Esophagus muscularis mucosa (tissue), 4 donors: ENCODE measurements at places on chromosomes 6 and 20. TPM values are rescaled to one million over a fixed set of nuclear protein-coding genes. Genes with fewer than 3 reads are reported as not detected.
A peak's percentile ranks its signal among the peaks of the same experiment; 100 is the strongest.

- H3K27ac ChIP-seq = no peak overlapping the region
- no peaks in the 10 kb centered on the region for H3K27me3 ChIP-seq
- no peak for DNase-seq
These were observed 1152.0 kb downstream of the KHDRBS2 start for GRCh38 chr6:61134028-61134427.

DNA sequence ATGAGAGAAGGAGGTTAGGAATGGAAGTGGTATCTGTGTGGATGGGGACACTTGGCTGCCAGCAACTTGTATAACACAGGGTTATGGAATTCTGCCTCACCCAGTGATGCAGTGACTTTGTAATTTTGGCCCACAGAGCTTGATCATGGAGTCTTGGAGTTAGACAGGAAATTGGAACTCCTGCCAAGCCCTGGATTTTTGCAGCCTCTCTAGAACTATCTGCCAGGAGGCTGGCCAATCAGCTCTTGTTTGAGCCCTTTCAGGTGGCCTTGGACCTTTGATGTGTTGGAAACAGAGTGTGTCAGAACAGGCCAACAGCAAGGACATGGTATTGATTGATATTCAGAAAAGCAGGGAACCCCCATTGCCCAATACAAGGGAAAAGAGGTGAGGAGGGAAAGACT lies 157.7 kb upstream of the GGTLC1 start:
- no peaks in the 10 kb centered on the region for H3K36me3 ChIP-seq
- no peaks in the 10 kb centered on the region for H3K4me1 ChIP-seq
- DNase-seq = no peak

DNA sequence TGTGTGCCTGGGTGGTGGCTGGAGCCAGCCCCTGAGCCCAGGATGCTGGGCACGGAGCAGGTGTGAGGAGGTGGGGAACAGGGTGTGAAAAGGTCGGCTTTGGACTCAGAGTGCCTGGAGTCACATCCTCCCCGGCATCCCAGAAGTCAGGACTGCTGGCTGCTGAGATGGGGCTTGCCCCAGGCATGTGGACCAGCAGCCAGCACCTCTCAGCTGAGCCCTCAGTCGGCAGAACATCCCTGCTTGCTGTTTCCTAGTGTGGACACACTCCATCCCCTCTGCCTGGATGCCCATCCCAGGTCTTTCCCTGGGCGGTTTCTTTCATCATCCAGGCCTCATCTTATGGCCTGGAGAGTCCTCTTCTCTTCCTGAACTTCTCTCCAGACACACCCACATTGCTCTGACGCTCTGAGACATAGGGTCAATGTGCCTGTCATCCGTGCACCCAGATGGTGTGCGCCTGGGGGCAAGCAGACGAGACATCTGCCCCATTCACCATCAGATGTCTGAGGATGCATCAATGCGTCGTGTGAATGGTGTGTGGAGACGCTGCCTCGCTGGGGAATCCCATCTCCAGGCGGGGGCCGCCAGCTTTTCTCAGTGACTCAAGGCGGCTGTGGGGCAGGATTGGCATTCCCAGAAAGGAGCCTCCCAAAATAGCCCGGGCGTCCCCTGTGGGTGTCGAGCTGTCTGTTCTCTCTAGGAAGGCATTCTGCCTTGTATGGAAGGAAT lies 104.2 kb downstream of the SYCP2 start:
- peak; percentile 90 for DNase-seq
- H3K4me1 ChIP-seq = no peaks in the 10 kb centered on the region
- H3K27me3 ChIP-seq = no peaks in the 10 kb centered on the region
- no peaks in the 10 kb centered on the region for H3K36me3 ChIP-seq
- no peak overlapping the region for H3K4me3 ChIP-seq

- no peaks in the 10 kb centered on the region for H3K4me1 ChIP-seq
- DNase-seq = no peak
- no peaks in the 10 kb centered on the region for H3K36me3 ChIP-seq
- no peaks in the 10 kb centered on the region for H3K27me3 ChIP-seq
These were observed 409.5 kb upstream of the AGPAT4 start for GRCh38 chr6:161683400-161683799.

MPC1 gene
- total RNA-seq = 54.7 TPM

DNA sequence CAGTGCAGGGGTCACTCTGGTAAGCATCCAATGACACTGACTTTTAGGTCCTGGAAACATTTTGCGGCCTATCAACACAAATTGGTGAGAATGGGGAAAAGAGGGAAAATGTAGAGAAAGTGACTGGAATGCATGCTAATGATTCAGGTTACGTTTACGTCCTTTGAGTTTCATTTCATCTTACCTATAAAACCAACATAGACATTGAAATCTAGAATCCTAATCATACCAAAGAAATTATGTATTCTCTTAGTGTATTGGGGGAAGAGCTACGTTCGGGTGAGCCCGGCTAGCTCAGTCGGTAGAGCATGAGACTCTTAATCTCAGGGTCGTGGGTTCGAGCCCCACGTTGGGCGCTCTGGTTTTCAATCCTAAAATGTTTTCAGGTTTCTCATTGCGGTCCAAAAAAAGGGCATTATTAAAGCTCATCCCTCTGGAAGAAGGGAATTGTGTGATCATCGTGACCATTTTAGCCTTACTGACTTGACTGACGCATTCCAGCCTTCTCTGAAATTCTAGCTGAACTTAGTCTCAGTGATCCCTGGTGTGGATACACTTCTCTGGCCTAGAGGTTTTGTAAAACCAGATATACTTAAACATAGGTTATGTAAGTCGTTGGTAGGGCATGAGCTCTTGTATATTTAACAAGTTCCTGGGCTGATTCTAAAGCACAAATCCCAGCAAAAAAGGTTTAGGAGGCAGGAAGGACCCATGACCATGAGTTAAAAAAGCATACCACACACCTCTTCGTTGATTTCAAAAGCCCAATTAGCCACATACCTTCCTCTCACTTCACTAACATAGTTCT lies 18.3 kb downstream of the HMGN4 start:
- no peaks in the 10 kb centered on the region for H3K27me3 ChIP-seq
- no peak overlapping the region for H3K4me3 ChIP-seq
- no peak for DNase-seq

DNA sequence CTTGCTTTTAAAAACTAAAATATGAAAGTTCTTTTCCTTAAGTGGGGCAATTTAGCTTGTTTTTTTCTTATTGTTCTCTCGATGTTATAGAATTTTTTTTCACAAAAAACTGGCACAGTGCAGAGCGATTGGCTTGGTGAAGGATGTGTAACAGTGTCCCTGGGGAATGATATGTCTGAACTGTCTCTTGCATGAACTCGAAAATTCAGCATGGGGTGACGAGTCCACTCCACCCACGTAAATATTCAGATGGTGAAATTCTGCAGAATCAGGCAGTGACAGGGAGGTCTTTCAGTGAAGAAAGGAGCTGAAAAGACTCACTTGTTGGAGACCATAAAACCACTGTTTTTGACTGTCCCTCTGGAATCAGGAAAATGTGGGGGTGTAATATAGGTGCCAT lies 505.3 kb downstream of the MMUT start:
- H3K27me3 ChIP-seq = no peaks in the 10 kb centered on the region
- H3K27ac ChIP-seq = no peak overlapping the region
- no peak overlapping the region for H3K4me3 ChIP-seq
- DNase-seq = no peak
- H3K36me3 ChIP-seq = no peaks in the 10 kb centered on the region

DNA sequence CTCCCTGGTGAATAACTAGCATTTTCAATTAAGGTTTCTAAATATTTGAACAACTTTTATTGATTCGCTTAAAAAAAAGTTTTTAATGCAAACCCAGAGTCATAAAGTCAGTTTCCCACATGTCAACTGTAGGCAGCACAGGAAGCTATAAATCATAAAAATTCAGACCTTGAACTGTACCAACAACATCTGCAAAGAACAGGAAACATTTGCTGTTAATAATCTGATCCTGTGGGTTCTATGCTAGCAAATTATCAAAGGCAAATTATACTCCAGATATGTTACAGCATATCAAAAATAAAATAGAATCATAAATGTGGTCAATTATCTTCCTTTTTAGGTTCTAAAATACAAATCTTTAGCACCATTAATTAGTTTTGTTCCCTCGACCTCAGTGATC lies 16.6 kb upstream of the MAP7 start:
- no peak overlapping the region for H3K4me3 ChIP-seq
- no peaks in the 10 kb centered on the region for H3K27me3 ChIP-seq
- H3K4me1 ChIP-seq = no peaks in the 10 kb centered on the region
- DNase-seq = no peak
- peaks cover 43% of the 10 kb centered on the region for H3K36me3 ChIP-seq
- no peak overlapping the region for H3K27ac ChIP-seq

EPB41L1 gene
- 40.7 TPM for total RNA-seq

DNA sequence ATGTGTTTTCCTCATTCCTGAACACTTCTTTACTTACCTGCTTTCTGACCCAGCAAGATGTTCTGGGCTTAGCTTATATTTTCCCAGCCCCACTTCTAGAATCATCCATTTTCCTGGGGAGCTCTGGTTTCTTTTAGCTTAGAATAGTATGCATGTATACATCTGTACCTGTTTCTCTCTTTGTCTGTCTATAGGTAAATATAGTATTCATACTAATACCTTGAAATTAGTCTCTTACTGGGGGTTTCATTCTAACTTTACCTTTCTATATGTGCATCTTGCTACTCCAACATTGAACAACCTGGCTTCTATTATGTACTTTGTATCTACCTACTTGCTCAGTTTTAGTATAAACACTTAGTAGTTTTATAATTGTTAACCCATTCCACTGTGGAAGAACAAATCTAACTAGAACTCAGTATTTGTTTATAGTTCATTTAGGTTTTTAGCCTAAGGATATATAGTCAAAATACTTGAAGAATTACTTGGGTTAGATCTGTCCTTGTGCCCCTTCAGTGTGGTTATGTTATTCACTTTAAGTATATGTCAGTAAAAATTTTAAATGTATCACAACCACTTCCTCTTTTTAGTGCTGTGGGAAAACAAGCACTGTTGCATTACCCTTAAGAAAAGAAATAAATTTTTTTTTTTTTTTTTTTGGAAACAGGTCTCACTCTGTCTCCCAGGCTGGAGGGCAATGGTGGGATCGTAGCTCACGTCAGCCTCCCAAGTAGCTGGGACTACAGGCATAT lies 54.0 kb downstream of the ASXL1 start:
- H3K36me3 ChIP-seq = peaks cover 10% of the 10 kb centered on the region

BTN1A1 gene
- not detected for total RNA-seq

GRCh38 chr6:140370441-140370840 lies 996.0 kb upstream of the CITED2 start:
- no peak overlapping the region for H3K4me3 ChIP-seq
- H3K27me3 ChIP-seq = no peaks in the 10 kb centered on the region
- H3K4me1 ChIP-seq = peaks cover 10% of the 10 kb centered on the region
- no peak for DNase-seq
- no peaks in the 10 kb centered on the region for H3K36me3 ChIP-seq
- H3K27ac ChIP-seq = no peak overlapping the region
